ENCODE measurements at places on chromosomes 2 and 18. TPM values are rescaled to one million over a fixed set of nuclear protein-coding genes. Genes with fewer than 3 reads are reported as not detected.

Gene MC5R
- polyA plus RNA-seq = not detected

Gene FBXO48
- polyA plus RNA-seq = 0.46 TPM

Gene GLI2
- not detected for polyA plus RNA-seq

Gene BOLL
- not detected for polyA plus RNA-seq

Gene REEP1
- 0.24 TPM for polyA plus RNA-seq

Gene IL1RL1
- polyA plus RNA-seq = 32.2 TPM

Gene SP140
- polyA plus RNA-seq = not detected

Gene NCKAP5
- 0.47 TPM for polyA plus RNA-seq

Gene CFC1
- polyA plus RNA-seq = not detected

Measured in endothelial cell of umbilical vein (primary cell).